IgD-negative memory B cell (primary cell): ENCODE measurements at places on chromosomes 7 and 10. TPM values are rescaled to one million over a fixed set of nuclear protein-coding genes. Genes with fewer than 3 reads are reported as not detected.

Gene NEUROD6
- not detected for polyA plus RNA-seq

Gene HPSE2
- polyA plus RNA-seq, result not detected

Gene PNLIPRP3
- polyA plus RNA-seq, result not detected

Gene CASP7
- 13.4 TPM for polyA plus RNA-seq
